ENCODE measurements at places on chromosomes 1 and 21.

DNA sequence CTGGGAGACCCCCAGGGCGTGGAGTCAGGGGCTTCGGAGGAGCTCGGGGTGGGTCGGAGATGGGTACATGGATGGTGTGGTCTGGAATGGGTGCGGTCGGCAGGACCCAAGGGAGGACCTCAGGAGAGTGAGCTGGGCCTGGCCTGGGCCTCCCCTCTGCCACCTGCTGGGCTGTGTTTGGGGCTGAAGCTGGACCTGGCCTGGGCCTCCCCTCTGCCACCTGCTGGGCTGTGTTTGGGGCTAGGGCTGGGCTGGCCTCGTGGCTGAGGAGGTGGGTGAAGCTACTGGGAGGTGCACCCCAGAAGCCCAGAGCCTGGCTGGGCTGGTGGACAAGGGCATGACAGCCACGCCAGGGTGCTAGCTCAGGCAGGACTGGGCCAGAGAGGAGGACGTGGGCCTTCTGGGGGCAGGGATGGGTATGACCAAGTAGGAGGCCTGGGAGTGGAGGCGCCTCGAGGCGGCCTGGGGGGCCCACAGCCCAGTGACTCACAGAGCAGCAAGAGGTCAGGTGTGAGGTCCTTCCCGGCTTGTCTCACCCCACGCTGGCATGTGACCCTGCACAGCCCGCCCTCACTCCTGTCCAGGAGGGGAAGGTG is 14.5 kb downstream of the SAMD11 start:
- DNase-seq, result no peak

GRCh38 chr1:115652236-115652788 is 10.5 kb downstream of the VANGL1 start:
- DNase-seq, result no peak

GRCh38 chr1:110336300-110337039 is 2.7 kb upstream of the RBM15 start:
- no peak for DNase-seq

DNA sequence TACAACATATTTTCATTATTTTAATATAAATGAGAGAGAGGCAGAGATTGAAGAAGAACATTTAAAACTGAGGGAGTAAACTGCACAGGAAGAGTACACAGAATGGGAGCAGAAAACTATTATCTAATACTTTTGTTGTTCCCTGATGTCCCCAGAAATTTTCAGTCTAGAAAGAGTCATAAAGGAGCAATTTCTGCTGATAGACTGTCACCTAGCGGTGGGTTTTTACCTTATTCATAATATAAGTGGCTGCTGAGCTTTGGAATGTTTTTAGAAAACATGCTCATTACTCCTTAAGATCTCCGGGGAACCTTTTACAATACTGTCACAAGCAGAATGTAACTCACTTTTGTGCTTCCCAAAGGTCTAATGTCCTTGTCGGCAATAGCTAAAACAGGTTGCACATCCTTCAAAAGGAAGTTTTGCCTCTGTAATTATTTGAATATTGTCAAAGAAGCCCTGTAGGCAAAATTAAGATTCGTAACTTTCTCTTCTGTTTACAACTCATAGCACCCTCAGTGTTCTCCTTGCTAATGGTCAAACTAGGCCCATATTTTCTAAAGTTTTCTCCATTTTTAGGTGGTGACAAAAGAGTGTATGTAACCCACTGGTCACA is 4.9 kb upstream of the NPL start:
- no peak for DNase-seq

- no peak for DNase-seq
Observed at GRCh38 chr21:46205766-46206162, 21.5 kb upstream of the SPATC1L start.

DNA sequence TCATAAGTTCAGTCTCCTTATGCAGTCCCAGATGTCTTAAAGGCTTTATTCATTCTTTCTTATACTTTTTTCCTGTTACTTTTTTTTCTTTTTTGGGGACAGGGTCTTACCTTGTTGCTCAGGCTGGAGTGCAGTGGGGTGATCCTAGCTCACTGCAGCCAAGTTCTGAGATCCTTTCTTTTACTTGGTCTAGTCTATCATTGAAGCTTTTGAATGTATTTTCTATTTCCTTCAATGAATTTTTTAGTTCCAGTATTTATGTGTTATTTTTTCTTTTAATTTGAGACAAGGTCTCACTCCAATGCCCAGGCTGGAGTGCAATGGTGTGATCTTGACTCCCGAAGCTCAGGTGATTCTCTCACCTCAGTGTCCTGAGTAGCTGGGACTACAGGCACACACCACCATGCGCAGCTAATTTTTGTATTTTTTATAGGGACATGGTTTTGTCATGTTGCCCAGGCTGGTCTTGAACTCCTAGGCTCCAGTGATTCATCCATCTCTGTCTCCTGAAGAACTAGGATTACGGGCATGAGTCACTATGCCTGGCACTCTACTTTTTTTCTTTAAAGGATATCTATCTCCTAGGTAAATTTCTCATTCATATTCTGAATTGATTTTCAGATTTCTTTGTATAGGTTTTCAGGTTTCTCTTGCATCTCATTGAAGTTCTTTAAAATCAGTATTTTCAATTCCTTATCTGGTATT is 26.1 kb upstream of the GTF2B start:
- DNase-seq, result no peak

DNA sequence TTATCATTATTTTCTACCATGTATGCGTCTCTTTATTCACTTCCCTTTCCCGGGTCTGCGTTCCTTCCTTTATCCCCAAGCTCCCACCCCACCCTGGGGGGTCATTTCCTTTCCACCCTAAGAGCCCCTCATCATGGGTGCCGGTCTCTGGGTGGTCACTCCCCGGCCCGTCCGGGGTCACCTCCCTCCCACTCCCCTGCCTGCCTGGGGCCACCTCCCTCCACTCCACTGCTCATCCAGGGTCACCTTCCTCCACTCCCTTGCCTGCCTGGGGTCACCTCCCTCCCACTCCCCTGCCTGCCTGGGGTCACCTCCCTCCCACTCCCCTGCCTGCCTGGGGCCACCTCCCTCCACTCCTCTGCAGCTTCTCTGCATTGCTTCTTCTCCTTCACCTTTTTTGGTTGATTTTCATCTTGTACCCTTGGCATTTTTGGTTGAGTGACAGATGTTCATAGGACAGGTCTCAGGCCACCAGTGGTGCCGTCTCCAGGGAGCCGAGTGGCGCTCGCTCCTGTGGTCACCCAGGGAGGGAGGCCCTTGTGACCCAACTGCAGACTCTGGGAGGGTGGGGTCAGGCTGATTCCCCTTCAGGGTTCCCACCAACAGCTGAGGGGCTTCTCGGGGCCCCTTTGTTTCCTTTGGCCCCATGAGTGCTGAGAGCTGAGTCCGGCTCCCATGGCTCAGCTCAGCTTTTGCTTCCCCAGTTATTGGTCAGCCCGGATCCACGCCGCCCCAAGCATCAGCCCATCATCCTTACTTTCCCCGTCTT is 48.6 kb upstream of the PCBP3 start:
- DNase-seq, result no peak

DNA sequence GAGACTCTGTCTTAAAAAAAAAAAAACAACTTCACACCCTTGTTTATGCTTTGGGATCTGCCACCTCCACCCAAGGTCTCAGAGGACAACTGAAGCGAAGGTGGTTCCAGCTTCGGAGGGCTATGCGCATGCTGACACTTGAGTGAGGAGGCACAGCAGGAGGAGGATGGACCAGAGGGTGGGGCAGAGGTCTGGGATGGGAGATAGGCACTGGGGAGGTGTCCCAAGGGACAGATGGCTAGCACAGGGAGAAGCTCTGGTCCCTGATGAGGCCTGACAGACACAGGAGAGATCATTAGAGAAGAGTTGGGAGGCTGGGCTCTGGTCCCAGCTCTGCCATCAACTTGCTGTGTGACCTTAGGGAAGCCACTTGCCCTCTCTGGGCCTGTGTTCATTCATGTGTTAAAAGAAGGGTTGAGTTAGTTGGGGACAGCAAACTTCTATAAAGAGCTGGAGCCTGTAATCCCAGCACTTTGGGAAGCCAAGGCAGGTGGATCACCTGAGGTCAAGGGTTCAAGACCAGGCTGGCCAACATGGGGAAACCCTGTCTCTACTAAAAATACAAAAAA is 16.8 kb downstream of the E2F2 start:
- no peak for DNase-seq

DNA sequence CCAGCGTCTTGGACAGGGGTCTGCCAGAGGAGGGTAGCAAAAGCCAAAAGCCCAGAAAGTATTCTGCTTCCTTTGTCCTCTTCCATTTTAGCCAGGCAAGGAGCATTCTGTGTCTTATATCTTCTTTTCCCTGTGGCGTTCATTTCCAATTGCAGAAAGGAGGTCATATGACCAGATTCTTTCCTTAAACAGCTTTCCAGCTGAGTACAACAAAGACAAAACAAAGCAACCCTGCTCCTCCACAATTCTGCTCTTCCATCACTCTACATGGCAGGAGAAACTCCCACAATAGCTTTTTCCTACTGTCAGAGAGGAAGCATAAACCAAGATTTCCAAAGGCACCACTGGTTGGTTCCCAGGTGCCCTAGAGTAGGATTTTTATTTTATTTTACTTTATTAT is 19.7 kb downstream of the ENSA start:
- no peak for DNase-seq

Measured in stimulated activated CD8-positive, alpha-beta memory T cell treated with anti-CD3 and anti-CD28 coated beads, Interleukin-4, amount 100 ng/mL, for 1 hour (primary cell).